ENCODE measurements at places on chromosomes 5 and 9.
A peak's percentile ranks its signal among the peaks of the same experiment; 100 is the strongest.

GRCh38 chr9:2923766-2924379 is 80.0 kb upstream of the PUM3 start:
- DNase-seq = no peak

DNA sequence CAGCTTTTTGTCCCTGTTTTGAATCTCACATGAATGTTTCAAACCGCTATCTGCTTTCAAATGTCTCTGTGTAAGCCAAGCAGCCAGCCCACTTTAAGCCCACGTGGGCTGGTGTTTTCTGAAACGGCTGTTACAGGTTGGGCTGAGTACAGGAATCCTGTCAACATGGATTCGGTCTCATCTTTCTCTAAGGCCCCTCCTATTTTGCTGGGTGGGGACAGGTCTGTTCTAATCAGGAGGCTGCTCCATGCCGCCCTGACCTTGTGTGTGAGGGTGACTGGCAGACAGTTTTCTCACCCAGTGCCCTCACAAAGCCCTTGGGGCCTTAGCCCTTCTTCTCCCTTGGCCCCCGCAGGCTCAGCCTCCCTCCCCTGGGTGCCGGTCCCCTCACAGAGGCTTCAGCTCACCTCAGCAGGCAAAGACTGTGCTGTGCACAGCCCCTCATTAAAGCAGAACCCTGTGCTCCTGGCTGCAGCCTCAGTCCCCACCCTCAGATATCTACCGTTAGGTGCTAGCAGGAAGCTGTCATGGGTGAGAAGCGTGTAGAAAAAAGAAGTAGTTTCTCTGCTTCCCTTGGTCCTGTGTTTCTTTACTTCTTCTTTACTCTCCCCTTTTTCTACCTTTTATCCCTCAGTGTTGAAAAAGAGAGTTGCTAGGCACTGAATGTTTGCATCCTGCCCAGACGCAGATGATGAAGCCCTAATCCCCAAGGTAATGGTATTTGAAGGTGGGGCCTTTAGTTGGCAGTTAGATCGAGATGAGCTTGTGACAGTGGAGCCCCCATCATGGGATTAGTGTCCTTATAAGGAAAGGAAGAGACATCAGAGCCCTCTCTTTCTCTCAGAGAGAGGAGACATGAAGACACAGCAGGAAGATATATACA is 205.7 kb downstream of the ADAMTS12 start:
- DNase-seq = no peak

GRCh38 chr9:35611230-35611797 is 6.3 kb downstream of the TESK1 start:
- no peak for DNase-seq

DNA sequence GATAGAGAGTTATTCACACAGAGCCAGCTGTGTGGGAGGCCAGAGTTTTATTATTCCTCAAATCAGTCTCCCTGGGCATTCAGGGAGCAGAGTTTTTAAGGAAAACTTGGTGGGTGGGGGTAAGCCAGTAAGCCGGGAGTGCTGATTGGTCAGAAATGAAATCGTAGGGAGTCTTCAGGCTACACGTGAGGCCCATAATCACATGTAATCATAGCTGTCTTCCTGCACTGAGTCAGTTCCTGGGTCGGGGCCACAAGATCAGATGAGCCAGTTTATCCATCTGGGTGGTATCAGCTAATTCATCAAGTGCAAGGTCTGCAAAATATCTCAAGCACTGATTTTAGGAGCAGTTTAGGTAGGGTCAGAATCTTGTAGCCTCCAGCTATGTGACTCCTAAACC is 10.8 kb upstream of the TTC39B start:
- no peak for DNase-seq

DNA sequence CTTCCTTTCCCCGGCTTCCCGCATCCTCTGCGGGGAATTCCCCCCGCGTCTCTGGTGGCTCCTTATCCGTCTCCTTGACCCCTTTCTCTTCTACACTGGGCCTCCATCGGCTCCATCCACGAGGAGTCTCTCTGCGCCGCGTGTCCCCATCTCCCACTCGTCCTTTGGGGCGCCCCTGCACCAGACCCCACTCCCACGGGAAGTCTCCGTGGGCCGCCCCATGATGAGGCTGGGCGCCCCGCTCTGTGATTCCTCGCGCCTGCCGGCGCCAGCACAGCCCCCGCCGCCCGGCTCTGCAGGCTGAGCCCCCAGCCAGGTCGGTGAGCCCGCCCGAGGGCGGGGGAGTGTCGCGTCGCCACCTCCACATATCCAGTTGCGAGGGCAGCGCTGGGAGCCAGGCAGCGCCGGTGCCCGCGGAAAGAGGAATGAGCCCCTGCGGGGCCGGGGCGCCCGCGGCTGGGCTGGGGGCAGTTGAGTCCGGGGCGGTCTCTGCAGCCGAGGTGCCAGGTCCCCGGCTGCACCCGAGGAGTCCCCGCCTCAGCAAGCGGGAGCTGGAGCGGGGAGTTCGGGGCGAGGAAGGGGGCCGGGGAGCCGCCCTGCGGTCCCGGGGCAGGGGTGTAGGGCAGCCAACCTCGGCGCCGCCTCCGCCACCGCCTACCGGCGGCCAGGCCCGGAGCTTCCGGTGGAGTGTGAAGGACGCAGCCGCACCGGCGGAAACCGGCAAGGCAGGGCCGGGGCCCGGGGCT is 2.1 kb upstream of the TRAF1 start:
- DNase-seq = no peak

GRCh38 chr9:79143211-79143610 is 428.6 kb upstream of the TLE4 start:
- DNase-seq = no peak

DNA sequence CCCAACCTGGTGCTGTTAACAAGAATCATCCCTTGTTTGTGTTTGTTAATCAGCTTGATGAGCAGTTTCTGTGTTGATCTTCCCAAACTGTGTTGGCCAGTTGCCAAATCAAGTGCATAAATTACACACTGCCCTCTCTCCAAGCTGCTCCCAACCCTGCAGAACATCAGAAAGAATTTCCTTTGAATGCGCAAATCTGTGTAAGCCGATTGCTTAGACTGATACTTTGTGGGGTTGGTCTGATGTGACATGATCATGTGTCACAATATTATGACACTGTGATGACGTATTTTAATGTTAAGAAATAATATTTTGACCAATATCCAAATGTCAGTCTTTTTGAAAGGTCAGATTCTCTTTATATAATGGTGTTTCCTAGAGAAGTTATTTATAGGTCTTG is 766.4 kb upstream of the WWC1 start:
- DNase-seq = no peak

- DNase-seq = no peak
These were observed 153.0 kb upstream of the SLC24A2 start for GRCh38 chr9:19941874-19942273.

GRCh38 chr9:120443489-120443888 is 136.5 kb downstream of the CDK5RAP2 start:
- DNase-seq = no peak

DNA sequence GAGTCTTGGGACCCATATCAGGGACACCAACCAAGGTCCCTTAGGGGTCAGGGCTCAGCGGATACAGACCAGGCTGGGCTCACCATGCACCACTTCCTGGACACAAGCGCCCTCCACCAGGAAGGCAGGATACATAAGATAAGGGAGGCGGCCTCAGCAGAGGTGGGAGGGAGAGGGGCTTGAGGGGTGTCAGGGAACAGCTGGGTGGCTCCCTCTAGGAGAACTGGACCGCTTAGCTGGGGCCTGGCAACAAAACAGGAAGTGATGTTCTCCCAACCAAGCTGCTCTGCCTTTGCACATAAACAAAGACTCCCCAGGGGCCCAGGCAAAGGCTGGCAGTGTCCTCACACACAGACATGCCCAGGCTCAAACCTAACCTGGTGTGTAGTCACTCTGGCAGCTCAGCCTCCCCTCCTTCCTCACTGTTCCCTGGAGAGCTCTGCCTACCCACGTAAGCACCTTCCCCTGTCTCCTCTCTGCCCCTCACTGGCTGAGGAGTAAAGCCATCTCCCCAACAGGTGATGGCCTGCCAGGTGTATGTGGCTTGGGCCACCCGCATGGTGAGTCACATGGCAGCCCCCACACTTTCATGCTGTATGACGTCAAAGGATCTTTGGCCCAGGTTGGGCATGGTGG is 5.8 kb upstream of the BICD2 start:
- no peak for DNase-seq

DNA sequence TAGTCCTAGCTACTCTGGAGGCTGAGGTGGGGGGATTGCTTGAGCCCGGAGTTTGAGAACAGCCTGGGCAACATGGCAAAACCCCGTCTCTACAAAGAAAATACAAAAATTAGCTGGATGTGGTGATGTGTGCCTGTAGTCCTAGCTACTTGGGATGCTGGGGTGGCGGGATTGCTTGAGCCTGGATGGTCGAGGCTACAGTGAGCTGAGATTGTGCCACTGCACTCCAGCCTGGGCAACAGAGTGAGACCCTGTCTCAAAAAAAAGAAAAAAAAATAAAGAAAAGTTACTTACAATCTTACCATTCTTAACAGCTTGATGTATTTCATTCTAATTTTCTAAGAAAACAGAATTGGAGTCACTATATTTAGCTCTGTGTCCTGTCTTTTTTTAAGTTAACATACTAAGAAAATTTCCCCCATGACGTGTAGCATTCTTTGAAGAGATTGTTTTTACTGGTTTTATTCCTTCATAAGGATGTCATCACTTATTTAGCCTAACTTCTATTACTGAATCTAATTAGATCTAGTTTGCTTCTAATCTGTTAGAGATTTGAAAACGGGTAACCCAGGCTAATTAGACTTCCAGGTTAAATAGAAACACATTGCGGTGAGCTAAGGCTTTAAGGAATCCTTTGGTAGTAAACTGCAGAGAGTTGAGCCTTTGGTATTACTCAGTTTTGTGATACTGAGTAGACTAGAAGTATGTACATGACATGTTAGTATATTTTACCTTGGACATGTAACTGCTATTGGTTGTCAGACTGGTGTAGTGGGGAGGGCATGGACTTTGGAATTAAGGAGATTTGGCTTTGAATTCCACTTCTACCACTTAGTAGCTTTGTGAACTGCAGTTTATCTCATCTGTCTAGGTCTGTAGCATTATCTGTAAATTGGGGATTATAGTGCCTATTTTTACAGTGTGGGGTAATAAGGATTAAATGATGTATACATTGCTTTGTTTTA is 24.0 kb downstream of the HSPA4 start:
- peak; percentile 71 for DNase-seq

DNA sequence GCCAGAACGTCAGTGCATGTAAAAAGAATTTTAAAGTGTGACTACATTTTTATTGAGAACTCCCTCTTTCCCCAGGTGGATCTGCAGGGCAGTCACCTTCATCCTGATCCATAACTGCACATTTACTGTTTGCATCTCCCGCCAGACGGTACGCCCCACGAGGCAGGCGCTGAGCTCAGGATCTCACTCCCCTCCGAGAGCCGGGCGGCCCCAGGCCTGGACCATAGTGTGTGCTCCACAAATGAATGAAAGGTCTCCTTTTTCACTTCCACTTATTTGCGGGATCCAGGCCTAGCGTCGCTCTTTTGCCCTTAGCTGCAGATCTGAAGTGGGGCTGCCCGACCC is 378 bp downstream of the DROSHA start:
- DNase-seq = no peak

DNA sequence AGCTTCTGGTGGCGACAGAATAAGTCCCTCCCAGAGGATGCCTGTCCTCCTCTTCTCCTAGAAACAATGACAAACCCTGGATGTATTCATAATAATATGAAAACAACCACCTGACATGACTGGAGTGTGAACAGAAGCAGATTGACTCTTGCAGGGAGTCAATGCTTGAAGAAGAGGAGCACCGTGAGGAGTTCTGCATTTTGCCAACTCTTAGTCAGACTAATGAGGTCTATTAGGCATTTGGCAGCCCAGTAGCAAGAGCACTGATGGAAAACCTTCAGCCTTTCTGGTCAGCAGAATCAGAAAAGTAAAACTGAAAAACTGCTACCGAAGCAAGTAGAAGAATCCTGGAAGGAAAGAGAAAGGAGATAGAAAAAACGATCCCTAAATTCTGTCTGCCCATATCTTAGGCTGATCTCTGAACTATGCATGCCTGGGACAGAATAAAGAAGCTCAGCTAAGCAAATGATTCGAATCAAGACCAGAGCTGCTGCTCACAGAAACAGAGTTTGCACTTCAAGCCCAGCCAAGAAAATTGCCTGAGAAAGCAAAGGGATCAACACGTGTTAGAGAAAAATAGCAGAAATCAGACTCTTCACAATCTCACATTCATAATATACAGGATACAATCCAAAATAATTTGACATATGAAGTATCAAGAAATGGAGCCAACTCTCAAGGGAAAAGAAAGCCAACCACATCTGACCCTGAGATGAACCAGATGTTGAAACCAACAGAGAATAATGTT is 69.5 kb upstream of the OSMR start:
- no peak for DNase-seq

DNA sequence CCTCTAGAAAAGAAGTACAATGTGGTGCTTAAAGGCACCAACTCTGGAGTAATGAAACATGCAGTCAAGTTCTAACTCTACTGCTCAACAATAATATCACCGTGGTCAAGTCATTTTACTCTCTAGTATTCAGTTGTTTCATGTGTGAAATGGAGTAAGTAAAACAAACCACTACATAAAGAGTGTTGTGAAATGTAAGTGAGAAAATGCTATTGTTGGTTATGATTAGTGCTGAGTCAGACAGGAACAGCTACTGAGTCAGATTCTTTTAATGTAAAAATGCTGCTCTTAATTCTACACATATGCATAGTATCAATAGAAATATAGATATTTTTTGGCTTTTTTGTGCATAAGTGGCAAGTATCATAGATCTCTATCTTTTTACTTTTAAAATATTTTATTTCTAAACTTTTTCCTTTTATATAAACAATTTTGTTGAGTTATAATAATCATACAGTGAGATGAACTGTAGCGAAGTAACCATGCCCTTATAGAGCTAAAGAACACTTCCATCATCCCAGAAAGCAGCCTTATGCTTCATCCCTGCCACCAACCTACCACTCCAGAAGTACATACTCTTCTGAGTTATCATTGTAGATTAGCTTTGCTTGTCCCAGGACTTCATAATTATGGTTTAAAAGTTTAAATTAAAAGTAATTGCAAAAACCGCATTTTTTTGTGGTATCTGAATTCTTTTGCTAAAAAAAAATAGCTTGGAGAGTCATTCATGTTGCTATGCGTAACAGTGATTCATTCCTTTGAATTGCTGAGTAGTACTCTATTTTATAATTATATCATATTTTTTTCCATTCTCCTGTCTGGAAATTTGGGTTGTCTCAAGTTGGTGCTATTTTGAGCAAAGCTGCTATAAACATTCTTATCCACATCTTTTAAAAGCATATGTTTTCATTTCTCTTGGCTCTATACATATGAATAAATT is 548.2 kb upstream of the CLINT1 start:
- DNase-seq = peak; percentile 27

DNA sequence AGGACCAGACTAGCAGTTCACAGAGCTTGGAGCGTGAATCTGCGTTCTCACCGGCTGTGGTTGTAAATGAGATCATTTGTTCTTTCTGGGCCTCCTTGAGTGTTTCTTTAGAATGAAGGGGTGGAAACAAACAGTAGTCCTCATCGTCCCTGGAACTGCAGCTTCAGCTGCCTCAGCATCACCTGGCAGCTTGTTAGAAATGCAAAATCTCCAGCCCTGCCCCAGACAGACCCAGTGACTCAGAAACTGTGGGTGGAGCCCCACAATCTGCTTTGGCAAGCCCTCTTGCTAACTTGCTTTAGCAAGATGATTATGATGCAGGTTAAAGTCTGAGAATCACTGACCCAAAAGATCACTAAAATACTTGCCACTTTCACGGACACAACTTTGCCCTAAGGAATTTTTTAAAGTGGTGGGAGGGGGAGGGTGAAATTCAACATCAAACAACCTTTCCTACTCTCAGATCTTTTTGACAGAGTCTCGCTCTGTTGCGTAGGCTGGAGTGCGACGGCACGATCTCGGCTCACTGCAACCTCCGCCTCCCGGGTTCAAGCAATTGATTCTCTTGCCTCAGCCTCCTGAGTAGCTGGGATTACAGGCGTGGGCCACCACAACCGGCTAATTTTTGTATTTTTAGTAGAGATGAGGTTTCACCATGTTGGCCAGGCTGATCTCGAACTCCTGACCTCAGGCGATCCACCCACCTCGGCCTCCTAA is 86.0 kb downstream of the BRINP1 start:
- peak; percentile 7 for DNase-seq
